ENCODE measurements at places on chromosomes 5 and 9.

- DNase-seq = no peak
Measured at GRCh38 chr9:125959951-125960619, 212.9 kb downstream of the PBX3 start.

DNA sequence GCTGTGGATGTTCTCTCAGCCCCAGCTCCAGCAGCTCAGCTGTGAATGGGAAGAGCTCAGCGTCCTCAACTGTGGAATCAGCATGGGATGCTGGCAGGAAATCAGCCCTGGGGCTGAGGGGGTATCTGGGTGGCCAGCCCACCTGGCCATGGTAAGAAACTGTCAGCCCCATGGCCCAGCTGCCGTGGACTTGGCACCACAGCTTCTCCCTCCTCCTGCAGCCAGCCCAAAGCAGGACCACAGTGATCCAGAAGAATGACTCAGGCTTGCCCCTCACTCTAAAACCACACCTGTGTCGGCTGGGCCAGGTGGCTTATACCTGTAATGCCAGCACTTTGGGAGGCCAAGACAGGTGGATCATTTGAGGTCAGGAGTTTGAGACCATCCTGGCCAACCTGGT is 48.0 kb downstream of the SAR1B start:
- no peak for DNase-seq

- peak; percentile 36 for DNase-seq
Measured at GRCh38 chr9:118595719-118596305, 773.4 kb downstream of the BRINP1 start.

- DNase-seq = no peak
Measured at GRCh38 chr5:143101725-143102386, 301.6 kb downstream of the NR3C1 start.

GRCh38 chr5:65695162-65695755 is 26.6 kb downstream of the SGTB start:
- no peak for DNase-seq

DNA sequence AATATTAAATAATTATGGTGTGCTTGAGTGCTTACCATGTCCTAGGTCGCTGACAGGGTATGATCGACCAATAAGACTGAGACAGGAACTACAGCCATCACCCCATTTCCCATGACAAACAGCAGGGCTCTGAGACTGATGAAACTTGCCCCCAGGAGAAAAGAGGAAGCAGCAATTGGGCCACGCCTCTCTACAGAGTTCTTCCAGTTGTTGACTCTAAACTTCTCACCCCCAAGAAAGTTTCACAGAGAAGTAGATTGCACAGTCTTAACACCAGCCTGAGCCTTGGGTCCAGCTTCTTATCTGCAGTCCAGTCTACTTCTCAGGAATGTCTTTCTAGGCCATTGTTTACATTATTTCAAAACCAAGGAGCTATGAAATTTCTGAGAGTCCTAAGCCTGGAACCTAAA is 182.2 kb upstream of the ANKRD55 start:
- no peak for DNase-seq

DNA sequence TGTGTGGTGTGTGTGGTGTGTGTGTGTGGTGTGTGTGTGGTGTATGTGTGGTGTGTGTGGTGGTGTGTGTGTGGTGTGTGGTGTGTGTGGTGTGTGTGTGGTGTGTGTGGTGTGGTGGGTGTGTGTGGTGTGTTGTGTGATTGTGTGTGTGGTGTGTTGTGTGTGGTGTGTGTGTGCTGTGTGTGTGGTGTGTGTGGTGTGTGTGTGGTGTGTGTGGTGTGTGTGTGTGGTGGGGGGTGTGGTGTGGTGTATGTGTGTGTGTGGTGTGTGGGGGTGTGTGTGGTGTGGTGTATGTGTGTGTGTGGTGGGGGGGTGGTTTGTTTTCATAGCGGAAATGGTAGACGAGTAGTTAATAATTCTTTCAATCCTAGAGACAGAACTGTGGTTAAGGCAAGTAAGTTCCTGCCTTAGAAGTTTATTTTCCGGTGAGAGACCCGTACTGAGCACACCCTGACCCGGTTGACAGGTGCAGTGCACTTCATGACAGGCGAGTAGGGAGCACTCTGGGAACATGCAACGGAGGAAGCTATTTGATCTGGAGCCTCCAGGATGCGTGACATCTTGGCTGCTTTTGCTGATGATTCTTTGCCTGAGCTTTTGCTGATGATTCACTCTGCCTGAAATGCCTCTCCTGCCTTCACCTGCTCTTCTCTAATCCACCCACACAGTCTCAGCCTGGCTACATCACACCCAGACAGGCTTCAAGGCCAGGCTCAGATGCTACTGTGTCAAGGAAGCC is 21.7 kb upstream of the FAT2 start:
- DNase-seq = no peak

DNA sequence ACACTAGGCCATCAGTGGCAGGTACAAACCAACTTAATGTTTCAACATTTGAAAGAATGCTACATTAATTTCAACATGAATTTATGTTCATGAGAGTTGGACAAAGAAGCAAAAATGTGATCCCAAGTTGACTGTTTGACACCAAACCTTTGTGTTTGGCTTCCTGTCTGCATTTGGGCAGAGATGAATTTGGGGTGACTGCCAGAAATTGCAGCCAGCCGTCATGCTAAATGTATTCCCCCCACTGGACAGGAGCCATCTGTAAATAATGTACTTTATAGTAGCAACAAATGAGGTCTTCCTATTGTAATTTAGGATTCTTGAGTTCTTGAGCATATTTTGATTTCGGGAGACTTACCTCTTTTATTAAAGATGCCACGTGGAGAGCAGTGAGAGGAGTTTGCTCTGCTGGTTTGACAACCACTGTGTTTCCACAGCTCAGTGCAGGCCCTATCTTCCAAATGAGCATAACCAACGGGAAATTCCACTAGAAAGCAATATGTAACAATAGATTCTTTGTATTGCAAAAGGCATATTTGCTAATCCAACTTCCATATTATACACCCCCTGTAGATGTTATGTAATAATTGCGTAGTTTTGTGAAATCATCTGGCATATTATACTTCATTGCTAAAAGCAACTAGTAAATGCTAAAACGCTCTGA is 27.6 kb downstream of the ALDH1A1 start:
- no peak for DNase-seq

GRCh38 chr5:169847519-169847918 is 132.8 kb downstream of the INSYN2B start:
- DNase-seq = no peak

All from NCI-H1436 (cell line).